ENCODE measurements at places on chromosomes 7 and 10.

GRCh38 chr10:96588060-96588554 lies 1.3 kb upstream of the TM9SF3 start:
- no peak for DNase-seq

DNA sequence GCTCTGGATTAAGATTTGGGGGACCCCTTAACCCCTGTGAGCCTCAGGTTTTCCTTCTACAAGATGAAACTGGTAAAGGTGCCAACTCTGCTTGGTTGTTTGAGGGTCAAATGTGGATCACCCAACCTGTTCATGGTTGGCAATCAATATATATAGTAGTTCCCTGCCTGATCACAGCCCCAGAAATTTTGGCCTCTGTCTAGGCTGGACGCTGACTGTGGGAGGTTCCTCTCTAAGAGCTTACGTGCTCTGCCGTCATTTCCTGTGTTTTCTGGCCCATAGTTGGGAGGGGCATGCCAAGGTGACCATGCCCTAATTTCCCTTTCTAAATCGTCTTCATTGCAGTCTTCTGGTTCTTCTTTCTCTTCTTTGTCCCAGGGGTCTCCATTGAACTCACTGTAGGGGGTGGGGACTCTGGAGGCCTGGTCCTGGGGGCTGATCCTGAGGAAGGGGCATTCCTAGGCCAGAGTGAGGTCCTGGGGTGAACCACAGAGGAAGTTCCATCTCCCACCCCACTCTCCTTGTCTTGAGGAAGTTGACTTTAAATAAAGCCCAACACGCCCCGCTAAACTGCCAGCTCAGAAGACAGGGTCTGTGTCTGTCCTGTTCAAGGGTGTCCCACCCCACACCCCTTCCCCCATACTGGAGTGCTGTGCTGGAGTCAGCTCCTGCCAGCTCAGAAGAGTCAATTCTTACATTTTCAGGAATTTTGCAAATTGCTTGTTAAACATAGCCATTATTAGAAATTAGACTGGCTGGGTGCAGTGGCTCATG lies 98.9 kb upstream of the SDK1 start:
- DNase-seq, result no peak

DNA sequence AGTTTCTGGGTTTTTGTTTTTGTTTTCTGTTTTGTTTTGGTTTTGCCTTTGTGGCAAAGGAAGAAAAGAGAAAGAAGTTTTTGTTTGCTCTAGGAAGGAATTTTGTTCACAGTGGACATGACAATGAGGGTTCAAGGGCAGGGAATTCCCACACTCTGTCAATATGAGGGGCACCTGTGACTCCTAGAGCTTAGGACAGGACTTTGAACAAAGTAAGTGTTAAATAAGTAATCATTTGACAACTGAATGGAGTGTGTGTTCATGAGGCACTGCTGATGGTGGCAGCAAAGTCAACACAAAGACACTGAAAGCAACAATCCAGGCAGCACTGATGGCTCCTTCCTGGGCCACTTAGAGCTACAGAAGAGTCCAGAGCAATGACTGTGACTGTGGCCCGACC lies 1381.1 kb upstream of the LRRTM3 start:
- no peak for DNase-seq

DNA sequence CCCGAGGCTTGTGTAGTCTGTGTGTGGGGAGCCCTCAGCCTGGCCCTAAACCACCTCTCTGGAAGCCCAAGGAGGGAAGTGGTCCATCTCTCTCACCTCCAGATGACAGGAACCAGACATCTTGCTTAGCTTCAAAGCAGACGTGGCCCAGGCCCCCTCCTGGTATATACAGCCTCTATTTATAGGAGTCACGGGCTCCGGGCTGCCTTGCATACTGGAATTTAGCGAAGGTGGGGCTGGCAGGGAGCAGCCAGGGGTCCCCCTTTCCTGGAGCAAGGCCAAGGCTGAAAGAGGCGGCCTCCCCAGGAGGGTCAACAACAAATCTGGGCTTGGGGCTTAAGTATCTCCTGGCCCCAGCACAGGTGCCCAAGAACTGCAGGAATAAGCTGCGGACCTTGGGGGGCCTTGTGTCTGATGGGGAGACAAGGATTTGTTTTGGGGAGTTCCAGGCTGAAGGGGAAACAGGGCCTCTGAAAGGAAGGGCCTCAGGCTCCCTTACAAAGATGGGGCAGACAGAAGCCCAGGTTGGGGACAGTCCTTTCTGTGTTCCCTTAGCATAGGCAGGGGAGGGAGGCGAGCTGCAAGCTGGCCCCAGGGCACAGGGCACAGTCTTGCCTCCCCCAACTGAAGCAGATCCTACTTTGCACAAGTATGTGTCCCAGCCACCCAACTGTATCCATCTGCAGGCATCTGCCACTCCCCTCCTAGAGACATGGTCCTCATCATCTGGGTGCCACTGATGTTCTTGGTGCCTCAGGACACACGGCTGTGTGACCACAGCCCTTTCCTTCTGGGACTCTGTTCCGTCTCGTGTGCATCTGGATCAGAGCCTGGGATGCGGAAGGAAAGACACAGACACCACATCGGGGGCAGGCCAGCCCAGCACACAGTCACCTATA lies 11.9 kb downstream of the ZCCHC24 start:
- DNase-seq, result no peak

DNA sequence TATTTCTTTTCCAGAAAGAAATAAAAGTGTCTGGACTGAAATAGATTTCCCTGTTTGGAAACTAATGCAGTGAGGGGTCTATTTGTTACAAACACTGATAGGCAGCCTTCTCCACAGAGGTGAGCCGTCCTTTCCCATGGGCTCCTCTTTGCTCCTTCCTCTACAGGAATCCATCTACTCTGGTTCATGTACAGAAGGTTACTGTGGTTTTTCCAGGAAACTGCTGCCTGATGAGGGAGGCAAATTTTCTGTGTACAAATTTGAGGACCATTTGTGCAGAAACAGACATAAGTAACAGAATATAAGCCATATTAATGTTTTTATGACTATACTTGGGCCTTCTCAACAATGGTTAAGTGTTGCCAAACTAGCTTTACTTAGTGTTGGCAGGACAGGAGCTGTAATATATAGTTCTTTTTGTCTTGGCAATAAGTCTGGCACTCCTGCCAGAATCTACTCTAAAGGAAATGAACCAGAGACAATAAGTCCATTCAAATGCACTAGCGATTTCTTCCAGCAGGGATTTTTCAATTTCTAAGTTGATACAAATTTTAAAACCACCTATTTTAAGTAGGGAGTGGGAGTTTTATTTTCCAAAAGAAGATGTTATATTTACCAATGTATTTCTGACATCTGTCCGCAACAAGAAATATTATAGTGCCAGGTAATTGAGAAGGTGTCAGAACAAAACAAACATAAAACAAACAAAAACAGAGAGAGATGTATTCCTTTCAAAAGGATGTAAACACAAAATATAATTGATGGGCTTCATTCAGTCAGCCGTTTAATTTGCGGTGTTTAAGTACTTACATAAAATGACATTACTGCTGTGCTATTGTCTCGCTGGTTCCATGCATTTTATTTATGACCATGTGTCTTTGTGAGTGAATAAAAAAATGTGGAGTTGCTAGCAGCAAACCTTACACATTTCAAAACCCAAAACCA lies 91.0 kb upstream of the NFE2L3 start:
- no peak for DNase-seq

DNA sequence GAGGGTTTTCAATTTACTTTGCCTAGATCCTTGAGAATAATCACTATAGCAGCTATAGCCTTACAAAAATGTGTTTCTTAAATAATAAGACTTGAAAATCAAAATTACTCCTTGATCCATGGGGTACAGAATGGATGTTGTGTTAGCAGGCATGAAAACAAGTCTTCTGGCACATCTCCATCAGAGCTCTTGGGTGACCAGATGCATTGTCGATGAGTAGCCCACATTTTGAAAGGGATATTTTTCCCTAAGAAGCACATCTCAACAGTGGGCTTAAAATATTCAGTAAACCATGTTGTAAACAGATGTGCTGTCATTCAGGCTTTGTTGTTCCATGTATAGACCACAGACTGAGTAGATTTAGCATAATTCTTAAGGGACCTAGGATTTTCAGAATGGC lies 827.8 kb downstream of the GRM8 start:
- DNase-seq, result no peak

GRCh38 chr7:80665526-80665925 lies 27.1 kb downstream of the CD36 start:
- no peak for DNase-seq

GRCh38 chr7:1913466-1914282 lies 243.6 kb downstream of the ELFN1 start:
- DNase-seq, result no peak

GRCh38 chr10:16777473-16778370 lies 39.5 kb downstream of the RSU1 start:
- no peak for DNase-seq

DNA sequence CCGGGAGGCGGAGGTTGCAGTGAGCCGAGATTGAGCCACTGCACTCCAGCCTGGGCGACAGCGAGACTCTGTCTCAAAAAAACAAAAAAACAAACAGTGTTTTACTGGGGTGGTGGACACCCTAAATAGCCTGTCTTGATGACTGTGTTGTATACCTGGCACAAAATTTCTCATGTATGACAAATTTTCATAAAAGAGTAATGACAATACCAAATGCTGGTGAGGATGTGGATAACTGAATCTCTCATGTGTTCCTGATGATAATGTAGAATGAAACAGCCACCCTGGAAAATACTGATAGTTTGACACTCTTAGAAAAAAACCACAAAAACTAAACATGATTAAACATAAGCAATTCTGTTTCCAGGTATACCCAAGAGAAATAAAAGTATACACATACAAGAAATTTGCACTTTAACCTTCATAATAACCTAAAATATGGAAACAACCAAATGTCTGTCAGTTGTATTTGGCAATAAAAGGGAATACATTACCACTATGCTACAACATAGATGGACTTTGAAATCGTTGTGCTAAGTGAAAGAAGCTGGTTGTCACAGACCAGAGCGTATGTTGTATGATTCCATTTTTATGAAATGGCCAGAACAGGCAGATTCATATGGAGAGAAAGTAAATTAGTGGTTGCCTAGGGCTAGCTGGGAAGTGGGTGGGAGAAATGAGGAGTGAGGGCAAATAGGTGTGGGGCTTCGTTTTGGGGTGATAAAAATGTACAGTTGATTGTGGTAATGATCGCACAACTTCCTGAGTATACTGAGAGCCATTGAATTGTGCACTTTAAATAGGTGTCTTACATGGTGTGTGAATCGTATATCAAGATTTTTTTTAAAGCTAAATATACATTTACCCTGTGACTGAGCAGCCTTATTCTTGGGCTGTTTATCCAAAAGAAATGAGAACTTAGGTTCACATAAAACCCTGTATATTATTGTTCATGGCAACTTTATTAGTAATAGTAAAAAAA lies 12.5 kb downstream of the WDR37 start:
- no peak for DNase-seq

DNA sequence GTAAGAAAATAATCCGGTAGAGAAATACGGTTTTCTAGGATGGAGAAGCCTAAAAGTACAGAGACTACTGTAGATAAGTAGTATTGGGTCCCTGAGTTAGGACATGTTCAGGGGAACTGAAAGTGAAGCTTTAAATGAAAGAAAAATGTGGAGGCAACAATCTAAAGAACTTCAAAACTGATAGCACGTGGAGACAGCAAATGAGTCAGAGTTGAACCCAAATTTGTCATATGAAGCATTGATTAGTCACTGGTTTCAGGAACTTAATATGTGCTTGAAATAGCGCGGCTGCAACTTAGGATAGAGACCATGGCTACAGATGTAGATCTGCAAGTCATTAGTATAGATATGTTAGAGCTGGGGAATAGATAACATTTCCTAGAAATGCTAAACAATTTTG lies 1138.6 kb upstream of the SORCS1 start:
- DNase-seq, result no peak

DNA sequence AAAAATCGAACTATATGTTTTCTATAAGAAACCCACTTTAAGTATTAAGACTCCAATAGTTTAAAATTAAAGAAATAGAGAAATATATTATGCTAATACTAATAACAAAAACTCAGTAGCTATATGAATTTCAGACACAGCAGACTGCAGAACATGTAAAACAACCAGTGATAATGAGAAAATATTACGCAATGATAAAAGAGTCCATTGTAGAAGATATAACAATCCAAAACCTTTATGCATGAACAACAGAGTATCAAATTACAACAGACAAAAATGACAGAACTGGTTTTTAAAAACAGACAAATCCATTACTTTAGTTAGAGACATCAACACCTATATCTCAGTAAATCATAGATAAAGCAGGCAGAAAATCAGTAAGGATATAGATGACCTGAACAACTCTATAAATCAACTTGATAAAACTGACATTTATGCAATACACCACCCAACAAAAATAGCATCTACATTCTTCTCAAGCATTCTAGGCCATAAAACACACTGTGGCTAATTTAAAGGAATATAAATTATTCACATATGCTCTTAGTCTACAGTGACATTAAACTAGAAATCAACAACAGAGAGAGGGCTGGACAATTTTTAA lies 669.5 kb upstream of the GHITM start:
- no peak for DNase-seq

DNA sequence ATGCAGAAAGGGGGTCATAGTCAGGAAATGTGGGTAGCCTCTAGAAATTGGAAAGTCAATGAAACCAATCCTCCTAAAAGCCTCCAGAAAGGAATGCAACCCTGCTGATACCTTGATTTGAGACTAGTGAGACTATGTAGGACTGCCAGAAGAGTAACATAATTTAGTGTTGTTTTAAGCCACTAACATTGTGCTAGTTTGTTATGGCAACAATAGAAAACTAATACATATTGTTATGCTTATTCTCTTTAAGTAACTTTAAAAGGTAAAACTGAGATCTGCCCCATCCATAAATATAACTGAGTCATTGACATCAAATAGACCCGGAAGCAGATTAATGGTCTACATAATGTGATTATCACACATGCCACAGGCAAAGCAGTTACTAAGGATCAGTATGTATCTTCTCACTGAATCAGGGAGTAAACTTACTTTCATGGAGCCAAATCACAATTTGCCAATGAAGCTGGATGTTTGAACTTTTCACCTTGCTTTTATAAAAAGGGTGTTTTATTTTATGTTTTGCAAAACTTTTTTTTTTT lies 146.4 kb upstream of the TMEM106B start:
- no peak for DNase-seq

GRCh38 chr7:75650681-75651080 lies 88.1 kb downstream of the HIP1 start:
- DNase-seq, result no peak

DNA sequence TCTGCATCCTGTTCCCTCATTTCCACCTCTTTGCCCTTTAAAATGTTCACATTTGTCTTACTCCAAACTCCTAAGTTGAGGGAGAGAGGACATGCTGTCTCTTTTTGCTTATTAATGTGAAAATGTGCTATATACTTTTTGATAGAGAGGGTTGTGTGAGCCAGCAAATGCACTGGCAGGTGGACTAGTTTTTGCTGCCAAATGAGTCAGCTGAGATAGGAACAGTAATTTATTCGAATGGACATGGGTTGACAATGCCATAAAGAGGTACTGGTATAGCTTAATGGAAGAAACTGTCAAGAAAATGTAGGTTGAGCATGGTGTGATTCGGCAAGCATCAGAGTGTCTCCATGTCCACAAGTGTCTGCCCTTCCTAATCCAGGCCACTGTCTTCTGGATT lies 9.2 kb upstream of the TRUB1 start:
- no peak for DNase-seq

DNA sequence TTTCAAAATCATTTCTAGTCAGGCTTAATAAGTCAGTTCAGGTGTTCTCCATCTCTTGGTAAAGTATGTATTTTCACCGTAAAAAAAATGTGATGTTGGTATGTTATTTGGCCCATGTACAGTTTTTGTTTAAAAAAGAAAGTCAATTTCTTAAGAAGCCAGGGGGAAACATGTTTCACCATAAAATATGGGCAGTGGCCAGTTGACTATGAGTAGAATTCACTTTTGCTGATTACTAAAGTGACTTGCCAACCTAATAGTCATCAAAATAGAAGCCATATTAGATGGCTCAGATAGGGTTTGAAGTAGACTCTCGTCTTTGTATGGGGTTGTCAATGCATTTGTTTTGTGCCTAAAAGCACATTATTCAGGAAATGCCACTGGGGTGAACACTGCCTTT lies 266.3 kb downstream of the BICC1 start:
- DNase-seq, result no peak
